Neuronal stem cell (in vitro differentiated cells): ENCODE measurements at places on chromosomes 3 and 15.

DNA sequence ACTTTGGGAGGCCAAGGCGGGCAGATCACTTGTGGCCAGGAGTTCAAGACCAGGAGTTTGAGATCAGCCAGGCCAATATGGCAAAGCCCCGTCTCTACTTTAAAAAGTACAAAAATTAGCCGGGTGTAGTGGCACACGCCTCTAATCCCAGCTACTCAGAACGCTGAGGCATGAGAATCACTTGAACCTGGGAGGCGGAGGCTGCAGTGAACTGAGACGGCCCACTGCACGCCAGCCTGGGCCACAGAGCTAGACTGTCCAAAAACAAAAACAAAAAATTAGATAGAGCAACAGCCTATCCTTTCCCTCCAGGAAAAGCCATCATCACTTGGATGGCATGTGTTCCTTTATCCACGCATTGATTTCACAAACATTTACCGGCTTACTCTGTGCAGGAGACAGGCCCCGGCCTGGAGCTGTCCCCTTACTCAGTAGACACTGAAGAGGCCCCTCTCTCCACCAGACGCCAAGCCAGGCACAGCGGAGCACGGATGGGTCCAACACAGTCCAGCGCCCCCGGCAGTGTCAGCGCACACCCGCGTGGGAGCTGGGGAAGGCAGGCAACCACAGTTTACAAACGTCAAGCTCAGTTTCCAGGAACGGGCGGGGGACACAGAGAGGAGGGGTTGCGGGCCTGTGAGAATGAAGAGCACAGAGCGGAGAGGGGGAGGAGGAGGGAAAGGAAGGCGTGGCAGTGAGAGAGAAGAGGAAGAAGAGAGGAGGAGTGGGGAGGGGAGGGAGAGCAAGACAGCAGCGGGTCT lies 3.1 kb downstream of the GP5 start:
- no peak for DNase-seq

GRCh38 chr15:29724026-29724425 lies 98.2 kb downstream of the TJP1 start:
- no peak for DNase-seq

DNA sequence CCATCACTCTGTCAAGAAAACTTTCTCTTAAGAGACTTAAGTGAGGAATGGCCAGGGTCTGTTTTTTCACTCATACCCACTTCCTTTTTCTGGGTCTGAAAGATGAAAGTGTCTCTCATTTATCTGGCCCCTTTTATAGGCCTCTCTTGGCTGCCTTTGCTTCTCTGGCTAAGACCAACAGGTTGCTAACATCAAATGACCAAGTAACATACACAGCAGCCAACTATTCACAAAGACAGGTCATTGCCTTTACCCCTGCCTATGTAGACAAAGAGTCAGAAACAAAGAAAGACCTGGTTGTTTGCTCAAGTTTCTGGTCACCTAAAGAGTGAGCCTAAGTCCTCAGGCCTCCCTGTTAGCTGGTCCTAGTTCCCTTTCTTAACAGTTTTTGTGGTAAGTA lies 24.0 kb upstream of the CSTA start:
- no peak for DNase-seq

DNA sequence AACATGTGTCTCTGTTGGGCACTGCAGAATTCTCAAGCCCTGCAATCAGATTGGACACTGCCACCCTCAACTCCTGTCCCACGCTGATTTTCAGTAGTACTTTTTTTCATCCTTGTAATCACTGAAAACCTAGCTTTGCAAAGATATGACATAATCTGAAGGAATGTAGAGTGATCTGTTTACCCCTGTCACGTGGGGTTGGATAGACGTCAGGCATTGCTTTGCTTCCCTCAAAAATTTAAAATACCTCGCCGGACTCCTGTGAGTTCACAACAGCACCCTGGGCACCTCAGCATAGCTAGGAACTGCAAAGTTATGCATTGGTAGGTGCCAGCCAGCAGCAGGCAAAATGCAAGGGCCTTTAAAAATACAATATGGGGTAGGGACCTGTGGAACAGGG lies 71.1 kb upstream of the OXTR start:
- DNase-seq, result no peak

- DNase-seq, result no peak
Observed at GRCh38 chr3:514192-514591, 317.6 kb downstream of the CHL1 start.

DNA sequence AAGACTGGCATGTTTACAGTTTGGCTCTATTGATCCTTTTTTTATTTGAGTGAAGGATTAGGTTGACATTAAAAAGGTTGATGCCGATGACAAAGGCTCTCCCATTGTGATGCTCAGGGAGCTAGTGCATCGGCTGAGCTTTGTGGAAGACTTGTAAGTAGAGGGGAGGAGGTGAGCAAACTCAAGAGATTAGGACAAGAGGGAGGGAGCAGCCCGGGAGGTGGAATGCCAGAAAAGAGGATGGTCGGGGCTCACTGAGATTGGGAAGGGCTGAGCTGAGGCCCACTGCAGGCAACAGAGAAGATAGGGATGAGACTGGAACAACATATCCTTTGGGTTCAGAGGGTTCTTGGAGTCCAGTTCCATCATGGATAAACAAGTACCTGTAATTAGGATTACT lies 26.5 kb upstream of the PSMD6 start:
- peak; percentile 30 for DNase-seq

- DNase-seq, result no peak
Observed at GRCh38 chr3:59433546-59433945, 383.7 kb upstream of the CFAP20DC start.

- DNase-seq, result no peak
Observed at GRCh38 chr3:125006291-125006731, 49.5 kb downstream of the HEG1 start.
